ENCODE measurements at places on chromosomes 3 and 15.
A peak's percentile ranks its signal among the peaks of the same experiment; 100 is the strongest.

- no peak for DNase-seq
Observed at GRCh38 chr15:40094156-40094555, 14.5 kb downstream of the BMF start.

- no peak for DNase-seq
Observed at GRCh38 chr3:85604641-85605040, 645.9 kb downstream of the CADM2 start.

GRCh38 chr3:126152458-126152857 lies 27.9 kb downstream of the ALDH1L1 start:
- DNase-seq: no peak

DNA sequence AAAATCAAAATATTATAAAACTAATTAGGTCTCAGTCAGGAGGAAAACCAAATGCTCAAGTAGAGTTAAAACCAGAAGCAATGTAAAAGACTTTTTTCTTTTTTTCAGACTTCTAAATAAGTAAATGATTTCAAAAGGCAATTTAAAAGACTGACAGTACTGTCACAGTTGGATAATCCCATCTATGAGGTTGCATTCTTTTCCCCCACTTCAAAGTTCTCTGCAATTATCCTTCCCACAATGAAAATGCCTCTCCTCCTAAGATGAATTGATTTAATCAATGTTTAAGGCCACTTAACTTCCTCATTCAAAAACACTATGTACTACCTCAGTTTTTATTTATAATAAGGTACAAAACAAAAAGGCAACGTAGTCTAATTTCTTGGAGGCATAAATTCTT lies 8.1 kb downstream of the MRPL3 start:
- no peak for DNase-seq

DNA sequence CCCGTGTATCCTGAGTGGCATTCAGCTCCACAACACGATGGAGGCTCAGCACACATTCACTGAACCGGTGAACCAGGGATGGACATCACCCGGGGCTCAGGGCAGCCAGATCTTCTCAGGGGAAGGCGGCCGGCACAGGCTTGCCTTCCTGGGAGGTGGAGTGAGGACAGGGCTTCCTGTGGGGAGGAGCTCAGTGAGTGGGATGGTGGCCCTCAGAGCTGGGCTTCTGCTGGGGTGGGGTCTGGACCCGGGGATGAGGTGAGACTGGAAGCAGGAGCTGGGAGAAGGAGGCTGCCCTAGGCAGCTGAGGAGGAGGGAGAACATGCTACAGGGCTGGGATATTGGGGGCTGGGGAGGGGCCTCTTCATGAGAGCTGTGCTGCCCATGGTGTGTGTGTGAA lies 58.5 kb upstream of the PRR23E start:
- DNase-seq: no peak

DNA sequence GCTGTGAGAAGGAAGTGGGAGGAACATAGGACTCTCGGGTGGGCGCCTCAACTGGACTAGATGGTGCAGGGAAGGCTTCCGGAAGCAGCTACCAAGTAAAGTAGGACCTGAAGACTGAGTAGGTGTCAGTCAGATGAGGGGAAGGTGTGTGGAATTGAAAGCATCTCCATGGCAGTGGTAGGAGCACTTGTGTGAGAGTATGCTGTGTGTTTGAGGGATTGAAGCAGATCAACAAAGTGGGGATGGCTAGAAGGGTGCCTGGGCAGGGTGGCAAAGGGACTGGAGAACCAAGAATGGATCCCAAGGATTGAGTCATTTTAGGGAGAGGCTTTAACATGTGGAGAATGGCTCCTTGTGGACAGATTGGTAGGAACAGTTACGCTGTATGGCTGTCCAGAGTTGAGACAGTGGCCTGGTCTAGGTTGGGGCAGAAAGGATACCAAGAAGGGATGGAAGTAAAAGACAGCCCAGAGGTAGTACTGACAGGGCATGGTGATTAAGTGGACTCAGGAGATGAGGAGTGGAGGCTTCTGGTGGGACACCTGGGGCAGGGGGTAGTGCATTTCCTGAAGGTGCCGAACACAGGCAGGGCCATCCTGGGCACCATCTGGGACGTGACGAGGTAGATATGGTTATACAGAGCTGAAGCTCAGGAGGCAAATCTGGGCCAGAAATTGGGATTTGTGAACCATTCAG lies 1.5 kb downstream of the UQCC5 start:
- no peak for DNase-seq

- no peak for DNase-seq
Observed at GRCh38 chr3:126371096-126371705, 14.0 kb upstream of the KLF15 start.

- no peak for DNase-seq
Observed at GRCh38 chr15:66957431-66957720, 108.0 kb upstream of the SMAD3 start.

GRCh38 chr3:33612607-33613006 lies 105.4 kb downstream of the CLASP2 start:
- DNase-seq: no peak

DNA sequence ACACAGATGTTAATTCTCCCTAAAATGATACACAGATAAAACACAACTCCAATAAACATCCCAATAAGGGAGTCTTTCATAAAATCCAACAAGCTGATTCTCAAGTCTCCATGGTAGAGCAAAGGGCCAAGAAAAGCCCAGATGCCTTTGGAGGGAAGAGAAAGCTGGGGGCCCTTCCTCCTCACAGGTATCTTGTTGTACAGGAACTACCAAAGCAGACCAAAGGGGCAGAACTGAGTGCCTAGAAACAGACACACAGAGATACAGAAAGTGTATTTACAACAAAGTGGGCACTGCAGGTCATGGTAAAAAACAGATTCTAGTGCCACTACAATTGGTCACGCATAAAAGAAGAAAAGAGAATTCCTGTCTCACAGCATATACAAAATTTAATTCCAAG lies 87.2 kb upstream of the NSMCE3 start:
- no peak for DNase-seq

GRCh38 chr3:89264037-89264560 lies 156.7 kb downstream of the EPHA3 start:
- DNase-seq: no peak

DNA sequence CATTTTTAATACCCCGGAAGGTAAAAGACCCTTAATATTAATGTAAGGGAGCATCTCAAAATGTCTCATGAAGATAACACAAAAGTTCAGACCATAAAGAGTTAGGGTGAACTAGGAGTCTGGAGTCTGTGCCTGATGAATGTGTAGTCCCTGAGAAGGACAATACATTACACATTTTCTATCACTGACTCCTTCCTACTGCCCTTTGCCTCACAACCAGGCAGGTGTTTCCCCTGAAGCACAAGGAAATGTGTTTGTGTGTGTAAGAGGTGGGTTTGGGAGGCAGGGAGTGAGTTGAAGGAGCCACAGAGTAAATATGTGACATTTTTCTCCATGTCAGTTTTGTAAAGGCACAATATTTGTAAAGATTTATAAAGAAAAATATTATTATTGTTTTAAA lies 59.1 kb downstream of the SSR3 start:
- DNase-seq: no peak

GRCh38 chr3:158713094-158713499 lies 19.2 kb downstream of the RARRES1 start:
- peak; percentile 84 for DNase-seq

- peak; percentile 83 for DNase-seq
Observed at GRCh38 chr15:78996894-78997275, 52.0 kb upstream of the CTSH start.

DNA sequence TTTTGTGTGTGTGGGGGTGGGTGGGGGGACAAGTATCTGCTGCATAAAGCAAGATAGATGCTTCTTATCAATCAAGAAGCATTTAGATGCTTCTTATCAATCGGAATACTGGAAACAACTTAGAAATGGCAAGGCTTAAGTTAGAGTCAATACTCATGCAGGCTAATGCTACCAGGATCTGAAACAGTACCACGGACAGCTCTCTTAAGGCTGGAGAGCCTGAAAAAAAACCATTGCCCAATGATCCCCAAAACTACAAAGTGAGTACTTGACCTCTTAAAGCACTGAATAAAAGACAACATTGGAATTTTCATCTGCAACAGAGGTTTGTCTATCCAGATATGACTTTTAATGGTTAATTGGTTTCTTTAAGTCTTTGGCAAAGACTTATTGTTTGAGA lies 262.3 kb downstream of the GAP43 start:
- no peak for DNase-seq

GRCh38 chr15:68589783-68590710 lies 11.3 kb downstream of the CORO2B start:
- no peak for DNase-seq

Measured in RCC 7860 (cell line).